ENCODE measurements at places on chromosomes 4 and X.
A peak's percentile ranks its signal among the peaks of the same experiment; 100 is the strongest.

GRCh38 chrX:102517326-102517725 lies 787 bp upstream of the TMSB15A start:
- no peak for DNase-seq

- no peak for DNase-seq
Observed at GRCh38 chr4:52869656-52870055, 7.5 kb downstream of the RASL11B start.

- peak; percentile 19 for DNase-seq
Observed at GRCh38 chr4:18593297-18594002, 571.9 kb upstream of the LCORL start.

DNA sequence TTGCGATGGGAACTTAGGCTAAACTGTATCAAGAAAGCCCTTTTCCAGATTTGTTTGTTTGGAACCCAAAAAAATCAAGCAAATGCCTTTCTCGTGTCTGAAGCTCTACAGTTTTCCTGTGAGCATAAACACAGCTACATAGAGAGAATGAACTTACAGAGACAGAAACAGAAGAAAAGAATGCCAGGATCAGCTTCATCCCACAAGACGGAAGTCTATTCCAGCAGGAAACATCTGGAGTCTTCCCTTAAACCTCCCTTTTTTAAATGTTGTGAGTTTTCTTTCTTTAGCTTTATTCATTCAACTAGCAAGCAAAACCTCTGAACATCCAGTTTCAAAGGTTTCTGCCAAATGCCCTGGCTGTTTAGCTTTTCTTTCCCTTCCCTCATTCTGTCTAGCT lies 32.6 kb upstream of the ZFP42 start:
- DNase-seq: no peak

GRCh38 chr4:52657618-52658501 lies 1.2 kb downstream of the USP46 start:
- DNase-seq: no peak

DNA sequence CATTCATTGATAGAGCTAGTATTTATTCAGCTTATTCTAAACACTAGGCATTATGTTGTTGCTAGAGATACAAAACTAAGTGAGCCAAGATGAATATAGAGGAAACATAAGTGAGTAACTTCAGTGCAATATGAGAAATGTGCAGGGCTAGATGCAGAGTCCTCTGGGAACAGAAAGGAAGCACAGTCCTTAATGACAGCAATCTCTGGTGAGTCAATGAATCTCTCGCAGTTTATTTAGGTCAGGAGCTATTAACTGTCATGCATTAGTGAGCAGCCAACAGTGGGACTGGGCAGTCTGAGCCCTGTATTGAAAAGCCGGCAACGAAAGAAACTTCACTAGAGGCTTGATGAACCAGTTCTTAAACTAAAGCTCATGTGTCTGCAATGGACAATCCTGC lies 598.1 kb upstream of the MAGEB2 start:
- no peak for DNase-seq

DNA sequence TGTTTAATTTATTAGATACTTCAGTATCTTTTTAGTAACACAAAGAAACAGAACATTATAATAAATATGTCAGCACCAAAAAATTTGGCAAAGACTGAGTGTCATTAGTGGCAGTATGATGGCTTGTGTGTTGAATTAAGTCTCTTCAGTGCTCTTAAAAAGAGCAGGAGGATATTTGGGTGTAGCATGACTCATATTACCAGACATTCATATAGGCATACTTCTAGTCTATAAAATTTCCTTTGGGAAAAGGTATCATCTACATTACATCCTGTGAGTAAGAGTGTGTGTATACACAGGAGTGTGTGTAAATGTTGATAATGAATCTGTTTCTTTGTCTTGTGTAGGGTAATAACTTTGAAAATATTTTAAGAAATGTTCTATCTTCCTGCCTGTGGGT lies 135.7 kb downstream of the CNKSR2 start:
- DNase-seq: no peak

GRCh38 chrX:148933881-148934280 lies 433.5 kb downstream of the AFF2 start:
- no peak for DNase-seq

DNA sequence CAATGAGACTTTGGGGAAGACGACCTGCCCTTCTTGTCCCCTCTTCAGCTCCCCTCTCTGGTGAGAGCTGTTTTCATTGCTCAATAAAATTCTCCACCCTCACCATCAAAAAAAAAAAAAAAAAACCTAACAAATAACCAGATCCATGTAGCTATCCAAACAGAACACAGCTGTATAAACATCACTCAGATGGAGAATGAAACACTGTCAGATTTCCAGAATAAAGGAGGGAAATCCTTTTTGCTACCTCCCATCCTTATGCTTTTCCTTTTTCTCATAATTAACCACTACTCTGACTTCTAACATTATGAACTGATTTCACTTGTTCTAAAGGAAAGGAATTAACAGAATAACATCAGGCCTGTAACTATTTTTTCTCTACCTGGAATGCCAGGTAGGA lies 155.6 kb downstream of the PPP4R3C start:
- DNase-seq: no peak

GRCh38 chr4:306551-306961 lies 1.3 kb upstream of the ZNF732 start:
- DNase-seq: no peak

DNA sequence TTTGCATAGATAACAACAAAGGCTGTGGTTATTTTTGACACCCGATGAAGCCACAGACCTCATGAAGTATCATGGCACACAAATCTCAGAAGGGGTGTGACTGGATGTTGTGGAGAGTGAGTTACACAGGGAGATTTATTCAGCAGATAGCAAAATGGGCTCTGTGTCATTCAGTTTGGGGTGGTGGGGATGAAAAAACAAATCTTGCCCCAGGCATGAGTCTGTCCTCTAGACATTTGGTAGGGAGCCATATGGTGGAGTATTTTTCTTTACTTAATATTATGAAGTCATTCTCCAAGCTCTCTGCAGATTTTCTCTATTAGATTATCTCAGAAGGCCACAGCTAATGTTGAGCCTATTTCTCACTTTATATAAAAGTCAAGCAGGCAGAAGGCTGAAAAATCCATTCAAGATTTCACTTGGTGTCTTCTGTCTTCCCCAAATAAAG lies 277.1 kb upstream of the TENM3 start:
- no peak for DNase-seq

- no peak for DNase-seq
Observed at GRCh38 chr4:13201241-13201640, 282.9 kb downstream of the RAB28 start.

GRCh38 chr4:95867919-95868318 lies 28.0 kb downstream of the PDHA2 start:
- DNase-seq: no peak

- no peak for DNase-seq
Observed at GRCh38 chrX:105645667-105646357, 176.5 kb upstream of the NRK start.

DNA sequence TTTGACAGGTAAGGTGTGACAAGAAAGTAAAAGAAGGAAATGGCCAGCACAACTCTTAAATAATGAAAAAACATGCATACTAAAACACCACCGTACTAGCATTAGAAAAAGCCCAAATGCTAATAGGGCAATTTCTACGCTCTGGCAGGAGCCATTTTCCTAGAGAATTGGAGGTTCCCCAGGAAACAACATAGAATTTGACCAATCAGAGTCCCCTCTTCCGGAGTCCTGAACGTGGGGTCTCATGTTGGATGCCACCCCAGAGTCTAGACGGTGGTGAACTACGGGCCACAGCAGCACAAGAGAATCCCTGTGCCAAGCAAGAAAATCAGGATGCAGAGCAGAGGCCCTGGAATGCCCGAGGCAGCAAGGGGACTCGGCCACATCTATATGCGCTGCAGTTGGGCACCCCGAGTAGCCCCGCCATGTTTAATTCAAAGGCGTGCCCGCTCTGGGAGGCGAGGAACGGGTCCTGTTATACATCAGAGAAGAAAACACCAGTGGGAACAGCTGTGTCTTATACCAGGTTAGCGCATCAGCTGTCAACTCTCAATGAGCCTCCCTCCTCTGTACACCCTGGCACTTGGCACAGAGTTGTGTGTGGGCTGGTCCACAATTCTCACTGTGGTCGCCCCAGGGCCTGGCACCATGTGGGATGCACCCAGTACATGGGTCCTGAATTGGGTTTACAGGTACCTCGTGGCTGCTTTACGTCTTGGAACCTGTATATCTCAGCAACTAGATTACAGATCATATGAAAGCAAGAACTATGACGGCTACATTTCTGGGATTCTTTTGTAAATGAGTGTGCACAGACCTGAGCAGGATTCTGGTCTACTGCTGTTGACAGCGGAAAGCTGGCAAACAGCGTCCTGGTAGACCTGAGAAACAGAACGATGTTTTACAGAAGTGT lies 52.1 kb downstream of the SEL1L3 start:
- no peak for DNase-seq

DNA sequence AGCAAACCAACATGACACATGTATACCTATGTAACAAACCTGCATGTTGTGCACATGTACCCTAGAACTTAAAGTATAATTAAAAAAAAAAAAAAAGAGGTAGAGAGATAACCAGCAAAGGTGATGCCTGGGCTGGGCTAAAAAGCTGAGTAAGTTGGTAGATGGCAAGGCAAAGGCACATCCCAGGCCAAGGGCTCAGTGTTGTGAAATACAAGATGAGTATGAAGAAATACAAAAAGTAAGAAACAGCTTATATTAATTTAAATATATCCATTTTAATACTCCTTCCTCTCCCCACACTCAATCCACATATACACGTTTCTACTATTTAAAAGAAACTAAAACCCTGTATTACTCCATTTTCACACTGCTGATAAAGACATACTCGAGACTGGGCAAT lies 25.8 kb downstream of the TEC start:
- DNase-seq: no peak

DNA sequence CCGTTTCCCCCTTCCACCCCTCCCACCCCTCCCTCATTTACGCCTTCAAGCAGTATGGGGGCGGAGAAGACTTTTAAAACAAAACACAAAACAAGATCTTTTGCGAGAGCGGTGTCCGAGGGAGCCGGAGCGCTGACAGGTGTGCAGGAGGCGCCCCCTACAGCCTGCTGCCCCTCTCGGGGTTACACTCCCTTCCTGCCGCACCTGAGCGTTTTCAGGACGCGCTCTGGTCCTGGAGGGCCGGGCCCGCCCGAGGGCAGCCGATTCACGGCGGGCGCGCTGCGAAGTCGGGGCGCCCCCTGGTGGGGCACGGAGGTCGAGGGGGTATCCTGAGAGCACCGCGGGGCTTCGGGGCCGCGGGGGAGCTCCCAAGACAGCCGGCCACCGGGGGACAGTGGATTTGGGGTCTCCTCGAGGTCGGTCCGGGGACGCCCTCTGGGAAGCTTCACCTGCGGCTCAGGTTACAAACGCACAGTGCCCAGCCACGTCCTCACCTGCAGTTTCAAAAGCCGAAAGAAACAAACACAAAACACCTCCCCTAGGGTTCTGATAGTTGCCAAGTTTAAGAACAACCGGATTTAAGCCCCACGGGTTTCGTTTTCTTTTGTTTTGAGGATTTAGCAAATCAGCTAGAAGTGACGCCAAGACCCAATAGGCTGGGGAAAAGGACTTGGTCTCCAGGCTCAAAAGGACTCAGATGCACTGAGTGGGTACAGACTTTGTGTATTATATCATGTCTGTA lies 8.0 kb upstream of the NEUROG2 start:
- DNase-seq: peak; percentile 62

GRCh38 chr4:10639664-10640063 lies 44.9 kb downstream of the CLNK start:
- DNase-seq: no peak

- DNase-seq: no peak
Observed at GRCh38 chrX:13277539-13277938, 42.3 kb downstream of the ATXN3L start.

GRCh38 chr4:152009983-152010709 lies 249.3 kb upstream of the GATB start:
- DNase-seq: no peak

GRCh38 chr4:146063143-146063542 lies 112.4 kb upstream of the LSM6 start:
- DNase-seq: no peak

DNA sequence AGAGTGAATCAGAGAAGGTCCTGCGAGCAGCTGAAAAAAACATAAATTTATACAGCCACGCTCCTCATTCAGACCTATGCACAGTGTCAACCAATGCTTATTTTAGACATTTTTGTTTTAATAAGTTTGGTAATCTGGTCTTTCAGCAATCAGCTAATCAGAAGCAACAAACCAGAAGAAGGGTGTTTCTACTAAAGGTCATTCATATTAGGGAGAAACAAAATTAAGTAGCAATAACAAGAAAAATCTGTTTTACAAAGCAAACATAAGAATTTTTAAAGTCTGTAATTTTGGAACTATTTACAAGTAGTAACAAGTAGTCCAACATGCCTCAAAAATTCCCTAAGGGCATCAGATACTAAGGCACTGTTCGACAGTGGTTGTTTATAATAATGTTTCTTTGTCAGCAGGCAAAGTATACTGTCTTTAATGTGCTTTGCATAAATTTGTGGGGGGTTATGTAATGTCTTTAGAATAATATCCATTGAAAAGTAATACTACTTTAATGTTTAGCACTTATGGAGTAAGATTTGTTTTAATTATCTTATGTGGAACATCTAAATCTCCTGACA lies 82.8 kb downstream of the PHOX2B start:
- peak; percentile 67 for DNase-seq

- DNase-seq: no peak
Observed at GRCh38 chr4:185265942-185266341, 56.5 kb downstream of the SNX25 start.

- DNase-seq: no peak
Observed at GRCh38 chr4:30744386-30744785, 24.2 kb downstream of the PCDH7 start.

DNA sequence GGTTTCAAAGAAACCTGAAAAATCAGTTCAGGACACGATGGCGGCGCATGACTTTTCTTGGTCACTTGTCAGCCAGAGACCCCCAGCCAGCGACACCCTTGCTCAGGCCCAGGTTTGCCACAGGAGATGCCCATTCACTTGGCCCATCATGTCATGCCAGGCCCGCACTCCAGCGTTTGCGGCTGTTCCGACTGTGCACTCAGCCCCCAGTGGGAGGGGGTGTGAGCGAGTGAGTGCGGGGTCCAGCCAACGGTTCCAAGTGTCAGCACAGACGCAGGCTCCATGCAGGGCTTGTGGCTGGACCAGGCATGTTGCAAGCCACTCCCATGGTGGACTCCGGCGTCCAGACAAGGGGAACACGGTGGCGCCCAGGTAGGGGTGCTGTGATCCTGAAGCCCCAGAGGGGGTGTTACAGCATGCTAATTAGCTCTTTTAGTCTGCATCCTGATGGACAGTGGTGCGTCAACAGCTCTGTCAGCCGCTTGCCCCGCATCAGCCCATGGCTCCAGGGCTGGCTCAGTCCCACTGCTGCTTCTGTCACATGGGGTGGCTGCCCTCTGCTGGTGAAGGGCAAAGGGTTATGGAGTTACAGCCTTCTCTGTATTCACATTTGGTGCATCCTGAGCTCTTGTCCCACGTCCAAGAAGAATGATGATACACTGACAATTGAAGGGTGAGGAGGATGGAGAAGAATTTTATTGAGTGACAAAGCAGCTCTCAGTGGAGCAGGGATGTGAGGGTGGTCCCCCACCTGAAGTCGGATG lies 3.7 kb upstream of the MAEA start:
- DNase-seq: no peak
